ENCODE measurements at places on chromosomes 1 and 21.

DNA sequence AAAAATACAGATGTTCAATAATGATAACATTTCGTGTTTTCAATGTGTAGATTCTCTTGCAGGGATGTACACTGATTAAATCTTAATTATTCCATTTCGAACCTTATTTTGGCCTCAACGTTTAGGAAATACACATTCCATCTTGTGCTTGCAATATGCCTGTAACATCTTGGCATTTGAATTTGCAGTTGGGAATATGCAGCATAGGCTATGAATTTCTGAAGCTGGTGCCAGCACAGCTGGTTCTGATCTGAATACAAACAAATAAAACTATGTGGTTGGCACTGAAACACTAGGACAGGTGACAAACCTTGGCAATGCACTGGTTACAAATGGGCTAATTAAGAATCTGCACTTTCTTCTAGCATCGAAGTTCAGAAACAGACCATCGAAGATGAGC lies 108.4 kb downstream of the ERG start:
- no peak for DNase-seq

DNA sequence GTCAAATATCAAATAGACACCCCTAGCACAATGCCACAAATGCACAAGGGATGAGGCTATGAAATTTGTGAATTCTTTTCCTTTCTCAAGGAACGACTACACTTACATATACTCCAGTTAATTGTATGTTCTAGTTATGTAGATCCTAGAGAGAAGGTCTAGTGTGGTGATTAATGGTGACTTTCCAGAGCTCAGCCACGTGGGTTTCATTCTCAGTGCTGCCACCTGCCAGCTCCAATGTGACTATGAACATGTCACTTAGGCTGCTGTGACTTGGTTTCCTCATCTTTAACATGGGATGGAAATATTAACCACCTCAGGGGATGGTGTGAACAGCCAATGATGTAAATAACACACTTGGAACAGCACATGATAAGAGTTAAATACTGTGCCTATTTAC lies 138.3 kb downstream of the APP start:
- no peak for DNase-seq

DNA sequence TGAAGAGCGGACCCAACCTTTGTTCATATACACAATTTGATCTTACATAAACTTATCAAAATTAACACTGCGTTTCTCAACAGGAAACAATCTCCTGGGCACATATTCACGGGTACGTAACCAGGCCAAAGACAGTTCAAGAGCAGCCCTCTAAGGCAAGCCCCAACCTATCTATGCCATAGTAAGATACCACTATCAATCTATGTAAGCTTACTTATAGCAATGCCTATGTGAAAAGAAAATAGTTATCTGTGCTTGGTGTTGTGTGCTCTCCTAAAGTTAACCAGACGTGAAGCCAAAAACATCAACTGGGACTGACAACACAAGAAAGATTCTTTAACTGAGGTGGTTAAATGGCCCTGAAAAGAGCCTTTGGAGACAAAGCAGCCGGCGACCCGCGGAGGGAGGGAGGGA lies 49.4 kb upstream of the BOLA1 start:
- DNase-seq = no peak

- no peak for DNase-seq
Observed at GRCh38 chr1:39158327-39159086, 46.0 kb upstream of the MACF1 start.

- DNase-seq = no peak
Observed at GRCh38 chr1:182596934-182597333, 7.3 kb downstream of the RGS16 start.

DNA sequence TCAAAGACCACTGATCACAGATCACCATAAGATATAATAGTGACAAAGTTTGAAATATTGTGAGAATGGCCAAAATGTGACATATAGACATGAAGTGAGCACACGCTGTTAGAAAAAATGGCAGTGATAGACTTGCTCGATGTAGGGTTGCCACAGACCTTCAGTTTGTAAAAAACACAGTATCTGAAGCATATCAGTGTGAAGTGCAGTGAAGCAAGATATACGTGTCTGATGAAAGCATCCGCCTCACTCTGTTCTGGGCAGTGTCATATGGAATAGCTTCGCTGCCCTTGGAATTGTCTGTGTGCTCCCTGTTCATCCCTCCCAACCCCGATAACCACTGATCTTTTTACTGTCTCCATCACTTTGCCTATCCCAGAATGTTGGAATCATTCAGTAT lies 50.7 kb downstream of the GALNT2 start:
- DNase-seq = no peak

DNA sequence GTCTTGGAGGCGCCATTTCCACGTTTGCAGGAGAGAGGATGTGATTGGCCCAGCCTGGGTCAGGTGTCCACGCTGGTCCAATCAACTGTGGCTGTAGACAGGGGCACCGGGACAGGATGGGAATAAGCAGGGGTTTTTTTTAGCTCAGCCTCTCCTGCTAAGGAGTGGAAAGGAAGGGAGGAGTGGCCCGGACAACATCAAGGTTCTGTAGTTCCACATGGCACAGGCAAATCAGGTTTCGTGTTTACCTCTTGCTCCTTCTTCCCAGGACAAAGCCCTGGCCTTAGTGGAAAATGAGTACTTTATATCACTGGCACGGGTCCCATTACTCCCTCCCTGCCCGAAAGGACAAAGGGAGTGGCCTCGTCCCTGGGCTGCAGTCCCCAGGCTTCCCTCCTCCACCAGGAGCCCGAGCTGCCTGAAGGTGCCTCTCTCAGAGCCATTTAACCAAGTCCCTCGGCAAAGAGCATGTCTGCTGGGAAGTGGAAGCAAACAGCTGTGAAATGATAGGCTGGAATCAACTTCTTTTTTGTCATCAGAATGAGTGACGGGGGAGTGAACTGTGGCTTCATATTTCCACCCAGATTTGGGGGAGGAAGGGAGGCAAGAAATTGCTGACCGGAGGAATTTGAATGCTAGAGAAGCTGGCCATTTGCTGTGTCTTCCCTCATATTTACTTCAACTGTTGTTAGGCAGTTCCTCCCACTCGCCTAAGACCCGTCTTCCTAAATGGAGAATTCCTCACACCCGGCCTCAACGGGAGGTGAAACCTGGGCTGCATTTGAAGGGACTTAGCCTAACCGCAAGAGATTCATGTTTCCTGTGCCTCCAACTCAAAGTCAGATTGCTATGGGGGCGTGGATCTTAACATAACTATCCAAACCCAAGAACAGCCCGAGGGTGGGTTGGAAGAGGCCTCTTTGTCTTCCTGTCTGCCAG lies 84.9 kb upstream of the SLC44A3 start:
- DNase-seq = peak; percentile 54

- no peak for DNase-seq
Observed at GRCh38 chr1:65840683-65841082, 48.0 kb downstream of the PDE4B start.

DNA sequence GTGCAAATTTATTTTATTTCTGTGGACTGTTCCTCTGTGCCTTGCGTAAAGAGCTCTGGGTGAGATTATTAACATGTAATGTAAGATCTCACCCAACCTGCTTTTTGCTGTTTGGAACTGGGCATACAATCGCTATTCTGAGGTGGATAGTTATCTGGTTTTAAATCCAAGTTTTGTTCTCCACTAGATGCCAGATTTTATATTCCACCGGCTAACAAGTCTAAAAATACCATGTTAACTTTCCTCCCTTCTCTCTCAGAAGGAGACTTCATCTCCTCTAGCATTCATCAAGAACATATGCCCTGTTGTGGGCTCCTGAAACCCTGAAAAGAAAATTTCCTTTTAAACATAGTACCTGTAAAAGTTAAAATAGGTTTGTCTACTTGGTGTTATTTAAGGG lies 56.4 kb downstream of the C1orf21 start:
- no peak for DNase-seq

DNA sequence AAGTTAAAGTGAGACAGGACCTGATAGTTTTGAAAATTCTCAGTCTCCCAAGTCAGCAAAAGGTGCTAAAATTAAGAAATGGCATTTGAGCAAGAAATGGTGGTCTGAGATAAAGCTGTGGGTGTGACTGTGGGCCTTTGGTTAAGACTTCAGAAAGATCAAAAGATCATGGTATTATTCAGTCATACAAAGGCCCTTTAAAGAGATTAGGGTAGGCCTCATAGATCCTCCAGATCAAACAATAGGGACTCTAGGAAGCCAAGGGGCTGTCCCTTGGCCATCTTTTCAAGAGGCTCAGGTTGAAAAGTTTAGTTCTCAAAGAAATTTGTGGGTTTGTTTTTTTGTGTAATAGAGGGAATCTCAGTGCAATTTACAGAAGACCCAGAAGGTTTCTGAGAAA lies 8.4 kb downstream of the HMGB4 start:
- DNase-seq = no peak

- no peak for DNase-seq
Observed at GRCh38 chr1:184457500-184457899, 70.7 kb downstream of the C1orf21 start.

DNA sequence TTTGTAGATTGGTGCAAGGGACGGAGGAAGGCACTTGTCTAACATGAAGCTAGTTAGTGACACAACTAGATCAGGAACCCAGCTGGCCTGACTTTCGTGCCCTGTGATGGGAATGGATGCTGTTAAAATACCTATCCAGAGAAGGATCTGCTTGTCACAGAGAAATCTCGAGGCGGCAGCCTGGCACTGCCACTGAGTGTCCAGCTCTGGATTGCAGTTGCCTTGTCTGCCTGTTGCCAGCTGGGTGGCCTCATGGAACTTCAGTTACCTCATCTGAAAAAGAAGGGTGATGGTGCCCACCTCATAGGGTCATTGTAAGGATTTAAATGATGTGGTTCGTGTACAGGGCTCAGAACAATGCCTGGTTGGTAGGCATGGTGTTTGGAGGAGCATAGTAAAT lies 2.4 kb upstream of the PKP1 start:
- no peak for DNase-seq

DNA sequence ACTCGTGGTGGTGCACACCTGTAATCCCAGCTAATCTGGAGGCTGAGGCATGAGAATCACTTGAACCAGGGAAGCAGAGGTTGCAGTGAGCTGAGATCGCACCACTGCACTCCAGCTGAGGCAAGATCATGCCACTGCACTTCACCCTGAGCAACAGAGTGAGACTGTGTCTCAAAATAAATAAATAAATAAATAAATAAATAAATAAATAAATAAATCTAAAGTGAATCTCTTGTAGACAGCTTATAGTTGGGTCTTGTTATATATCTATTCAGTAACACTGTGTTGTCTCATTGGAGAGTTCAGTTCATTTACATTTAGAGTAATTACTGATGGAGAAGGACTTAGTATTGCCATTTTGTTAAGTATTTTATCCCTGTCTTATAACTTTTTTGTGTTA lies 258.4 kb downstream of the LRRC40 start:
- no peak for DNase-seq

DNA sequence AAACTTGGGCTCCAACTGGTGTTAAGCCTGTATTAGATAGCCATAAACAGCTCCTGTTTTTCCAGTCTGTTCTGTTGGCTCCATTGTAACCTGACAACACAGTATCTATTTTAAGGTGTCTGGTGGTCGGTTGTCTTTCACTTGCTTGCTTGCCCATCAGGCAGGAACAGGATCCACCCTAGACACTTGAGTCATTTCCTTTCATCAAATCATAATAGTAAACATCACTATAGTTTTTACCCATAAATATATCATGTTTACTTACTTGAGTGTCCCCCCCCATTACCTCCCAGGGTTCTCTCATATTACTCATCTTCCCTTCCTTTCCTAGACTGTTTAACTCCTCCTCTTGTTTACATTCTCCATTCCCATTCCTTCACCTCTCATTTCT lies 2.9 kb downstream of the DDI2 start:
- no peak for DNase-seq

DNA sequence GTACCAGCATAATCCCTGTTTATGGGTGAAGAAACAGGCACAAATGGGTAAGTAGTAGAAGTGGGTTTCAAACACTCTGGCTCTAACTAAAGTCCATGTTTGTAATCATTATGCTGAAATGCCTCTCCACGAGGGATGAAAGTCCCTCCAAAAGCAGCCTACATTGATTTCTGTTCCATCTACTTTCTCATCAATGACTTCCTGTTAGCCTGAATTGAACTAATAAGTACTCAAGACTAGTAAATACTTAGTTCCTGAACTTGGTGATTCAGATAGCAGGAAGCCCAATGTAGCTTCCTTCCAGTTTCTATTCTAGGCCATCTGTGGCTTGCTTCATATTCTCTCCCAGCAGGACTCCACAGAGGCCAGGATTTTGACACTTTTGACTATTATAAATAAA lies 11.3 kb upstream of the BACH1 start:
- DNase-seq = no peak

DNA sequence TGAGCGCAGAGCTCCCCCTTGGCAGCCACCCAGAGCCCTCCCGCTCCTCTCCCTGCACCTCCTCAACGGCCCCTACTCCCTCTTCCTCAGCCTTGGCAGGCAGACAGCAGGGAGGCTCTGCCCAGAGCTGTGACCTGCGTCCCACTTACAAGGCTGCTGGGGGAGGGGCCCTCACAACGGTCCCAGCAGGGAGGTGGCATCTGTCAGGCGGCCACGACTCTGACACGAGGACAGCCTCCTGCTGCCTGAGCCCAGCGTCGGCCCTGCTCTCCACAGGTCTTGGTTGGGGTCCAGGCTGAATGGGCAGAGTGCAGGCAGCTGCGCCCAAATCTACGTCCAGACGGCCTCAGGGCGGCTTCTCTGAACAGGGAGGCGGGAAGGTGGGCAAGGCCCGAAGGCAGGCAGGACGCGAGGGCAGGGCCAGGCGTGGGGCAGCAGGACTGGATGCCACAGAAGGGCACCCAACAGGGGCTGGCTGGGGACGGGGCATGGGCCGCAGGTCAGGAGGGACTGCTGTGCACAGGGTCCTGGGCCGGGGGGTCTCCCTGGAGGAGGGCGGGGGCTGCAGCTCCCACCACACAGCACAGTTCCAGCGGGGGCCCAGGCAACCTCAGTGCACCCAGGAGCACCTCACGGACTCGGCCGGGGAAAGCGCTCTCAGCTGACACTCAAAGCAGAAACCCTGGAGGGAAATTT lies 7.5 kb downstream of the SLC19A1 start:
- no peak for DNase-seq

DNA sequence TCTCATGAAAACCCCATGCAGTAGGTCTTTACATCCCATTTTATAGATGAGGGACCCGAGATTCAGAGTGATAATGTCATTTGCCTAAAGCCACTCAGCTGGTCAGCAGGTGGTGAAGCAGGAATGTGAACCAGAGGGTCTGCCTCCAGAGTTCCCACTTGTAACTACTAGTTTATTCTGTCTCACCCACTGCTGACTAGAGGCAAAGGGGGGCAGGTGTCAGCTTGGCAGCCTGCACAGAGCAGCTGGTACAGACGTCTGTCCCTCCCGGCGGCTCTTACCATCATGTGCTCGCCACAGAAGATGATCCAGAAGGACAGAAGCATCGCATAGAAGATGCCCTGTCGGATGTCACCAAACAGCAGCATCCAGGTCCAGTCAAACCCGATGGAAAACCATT lies 82.4 kb downstream of the WLS start:
- DNase-seq = no peak
